Left ventricle myocardium inferior (tissue), 1 donor: ENCODE measurements at places on chromosomes 13 and 19. TPM values are rescaled to one million over a fixed set of nuclear protein-coding genes. Genes with fewer than 3 reads are reported as not detected.

Gene CCL25
- not detected for total RNA-seq

DNA sequence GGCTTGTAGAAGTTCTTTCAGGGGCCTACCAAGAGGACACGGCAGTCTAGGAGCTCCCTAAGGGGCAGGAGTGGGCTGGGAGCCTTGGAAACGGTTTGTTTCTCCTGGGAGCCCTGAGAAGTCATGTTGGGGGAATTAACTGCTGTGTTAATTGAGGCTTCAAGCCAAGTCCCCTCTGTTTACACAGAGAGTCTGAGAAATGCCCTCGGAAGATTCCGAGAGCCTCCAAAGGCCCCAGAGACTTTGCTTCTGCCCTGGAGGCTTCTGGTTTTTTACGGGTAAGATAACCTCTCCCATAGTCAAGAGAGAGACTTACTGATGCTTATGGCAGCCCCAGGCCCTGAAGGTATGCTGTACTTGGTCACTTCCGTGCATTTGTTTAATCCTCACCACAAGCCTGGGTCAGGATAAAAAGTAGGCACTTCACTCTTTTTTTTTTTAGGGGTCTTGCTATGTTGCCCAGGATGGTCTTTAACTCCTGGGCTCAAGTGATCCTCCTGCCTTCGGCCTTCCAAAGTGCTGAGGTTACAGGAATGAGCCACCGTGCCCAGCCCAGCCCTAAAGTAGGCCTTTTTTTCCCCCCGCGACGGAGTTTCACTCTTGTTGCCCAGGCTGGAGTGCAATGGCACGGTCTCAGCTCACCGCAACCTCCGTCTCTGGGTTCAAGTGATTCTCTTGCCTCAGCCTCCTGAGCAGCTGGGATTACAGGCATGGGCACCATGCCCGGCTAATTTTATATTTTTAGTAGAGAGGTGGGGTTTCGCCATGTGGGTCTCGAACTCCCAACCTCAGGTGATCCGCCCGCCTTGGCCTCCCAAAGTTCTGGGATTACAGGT, 15.2 kb downstream of the IER2 start:
- no peaks in the 10 kb centered on the region for H3K36me3 ChIP-seq
- no peak for DNase-seq
- H3K4me3 ChIP-seq = peak overlapping the region; percentile 59
- H3K27ac ChIP-seq = peak overlapping the region; percentile 91
- H3K27me3 ChIP-seq = no peaks in the 10 kb centered on the region
- H3K4me1 ChIP-seq = peaks cover 79% of the 10 kb centered on the region

Gene LGALS7B
- total RNA-seq = not detected

GRCh38 chr19:29525901-29526729, at the start of gene VSTM2B:
TSS of gene VSTM2B (plus strand) at chr19:29525994. CDS start at chr19:29526584, 590 bp downstream.
- H3K27me3 ChIP-seq = peaks cover 100% of the 10 kb centered on the region
- no peak for DNase-seq
- H3K4me3 ChIP-seq = peak within 1 kb of the TSS; percentile 52
- peaks cover 57% of the 10 kb centered on the region for H3K4me1 ChIP-seq
- no peaks in the 10 kb centered on the region for H3K36me3 ChIP-seq

- H3K4me1 ChIP-seq = no peaks in the 10 kb centered on the region
- peaks cover 4% of the 10 kb centered on the region for H3K27me3 ChIP-seq
- DNase-seq = no peak
- H3K4me3 ChIP-seq = no peak overlapping the region
- no peaks in the 10 kb centered on the region for H3K36me3 ChIP-seq
Measured at GRCh38 chr13:109945206-109945960, 159.0 kb upstream of the IRS2 start.

Gene ZNF285
- 5.4 TPM for total RNA-seq

GRCh38 chr13:85243831-85244230, 555.4 kb downstream of the SLITRK6 start:
- H3K4me3 ChIP-seq = no peak overlapping the region
- no peak overlapping the region for H3K27ac ChIP-seq
- no peaks in the 10 kb centered on the region for H3K4me1 ChIP-seq

DNA sequence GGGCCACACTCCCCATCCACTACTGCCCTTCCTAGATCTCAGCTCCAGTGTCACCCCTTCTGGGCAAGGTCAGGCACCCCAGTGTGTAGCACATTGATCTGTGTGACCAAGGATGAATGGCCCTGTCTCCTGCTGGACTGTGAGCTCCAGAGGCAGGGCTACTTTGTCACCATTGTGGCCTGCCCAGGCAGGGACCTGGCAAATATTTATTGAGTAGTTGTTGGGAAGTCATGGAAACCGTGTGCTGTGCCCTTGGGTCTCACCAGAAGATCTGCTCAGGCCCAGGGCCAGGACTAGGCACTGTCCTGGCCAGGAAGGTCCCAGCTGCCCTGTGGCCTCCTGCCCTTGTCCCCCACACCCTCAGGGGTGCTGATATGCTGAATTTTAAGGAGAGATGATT, 10.5 kb downstream of the NACC1 start:
- no peaks in the 10 kb centered on the region for H3K27me3 ChIP-seq
- H3K4me3 ChIP-seq = no peak overlapping the region
- DNase-seq = no peak
- H3K36me3 ChIP-seq = no peaks in the 10 kb centered on the region

DNA sequence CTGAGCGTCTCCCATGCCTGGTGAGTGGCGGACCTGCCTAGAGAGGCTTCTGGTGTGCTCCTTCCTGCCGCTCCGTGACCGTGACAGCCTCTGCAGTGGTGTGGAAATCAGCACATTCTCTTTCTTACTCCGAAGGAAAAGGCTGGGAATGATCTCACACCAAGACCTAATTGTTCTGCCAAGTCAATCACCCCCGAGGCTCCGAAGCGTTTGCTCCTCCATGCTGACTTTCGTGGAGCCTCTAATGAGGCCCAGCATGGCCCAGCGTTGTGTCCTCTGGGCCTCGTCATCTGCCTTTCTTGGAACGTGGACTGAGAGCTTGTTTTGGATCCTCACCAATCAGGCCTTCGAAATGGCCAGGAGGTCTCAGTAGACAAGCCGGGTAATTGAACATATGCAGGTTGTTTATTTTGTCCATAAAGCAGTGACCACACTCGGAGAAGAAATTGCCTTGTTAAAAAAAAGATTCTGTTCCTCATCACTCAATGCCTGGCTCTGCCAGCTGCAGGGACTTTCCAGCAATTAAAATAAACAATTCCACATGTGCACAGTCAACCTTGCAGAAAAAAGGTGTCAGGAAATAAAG, 107.1 kb downstream of the UBL3 start:
- peak; percentile 45 for DNase-seq
- H3K27me3 ChIP-seq = no peaks in the 10 kb centered on the region
- H3K4me1 ChIP-seq = no peaks in the 10 kb centered on the region
- peak overlapping the region; percentile 12 for H3K27ac ChIP-seq
- no peak overlapping the region for H3K4me3 ChIP-seq

DNA sequence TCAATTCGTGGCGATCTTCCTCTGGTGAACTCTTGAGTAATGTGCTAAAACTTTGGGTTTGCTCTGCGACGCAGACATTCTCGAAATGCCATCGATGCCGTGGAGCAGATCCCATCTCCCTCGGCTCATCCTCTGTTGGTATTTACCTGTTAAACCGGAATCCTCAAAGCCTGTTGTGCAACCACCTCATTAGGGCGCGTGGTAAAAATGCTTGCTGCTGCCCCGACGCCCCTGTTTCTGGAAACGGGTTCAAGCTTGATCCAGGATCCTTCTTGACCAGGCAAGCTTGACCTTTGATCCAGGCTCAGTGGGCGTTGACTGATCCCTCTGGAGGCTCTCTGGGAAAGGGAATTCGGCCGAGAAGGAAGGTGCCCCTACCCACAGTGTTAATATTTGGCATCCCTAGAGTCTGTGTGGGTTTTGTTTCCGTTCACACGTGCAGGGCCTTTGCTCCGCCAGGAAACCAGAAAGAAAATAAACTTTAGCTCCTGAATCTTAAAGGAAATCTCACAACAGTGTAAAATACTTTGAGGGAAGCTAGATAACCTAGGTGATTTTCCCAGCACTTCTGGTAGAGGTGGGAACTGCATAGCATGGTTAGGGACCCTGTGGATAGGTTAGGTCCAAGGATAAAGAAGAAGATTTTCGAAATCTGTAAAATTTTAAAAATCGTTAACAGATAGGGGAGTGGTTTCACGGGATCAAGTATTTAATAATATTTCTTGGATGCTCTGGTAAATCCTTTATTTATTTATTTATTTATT, 1.1 kb downstream of the LSM14A start:
- H3K27ac ChIP-seq = peak overlapping the region; percentile 99
- no peaks in the 10 kb centered on the region for H3K27me3 ChIP-seq
- peaks cover 70% of the 10 kb centered on the region for H3K4me1 ChIP-seq
- no peak for DNase-seq

DNA sequence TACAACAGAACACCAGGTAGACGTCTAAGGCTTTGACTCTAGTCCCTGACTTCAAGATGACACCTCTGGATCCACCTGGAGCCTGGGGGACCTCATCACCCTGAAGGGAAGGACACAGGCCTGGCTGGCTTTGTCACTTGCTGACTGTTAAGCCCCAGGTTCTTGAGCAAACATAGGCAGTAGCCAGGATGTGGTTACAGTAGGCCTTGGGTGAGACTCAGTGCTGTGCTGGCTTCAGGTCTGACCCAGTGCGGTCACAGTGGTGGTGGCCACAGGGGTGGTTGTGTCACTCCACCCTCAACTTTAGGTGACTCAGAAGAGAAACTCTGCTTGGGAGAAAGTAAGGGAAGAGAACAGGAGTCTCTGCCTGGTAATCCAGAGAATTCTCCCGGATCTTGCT, 497.8 kb downstream of the UQCRFS1 start:
- DNase-seq = no peak
- no peaks in the 10 kb centered on the region for H3K36me3 ChIP-seq
- no peak overlapping the region for H3K4me3 ChIP-seq
- no peaks in the 10 kb centered on the region for H3K4me1 ChIP-seq

Gene ZNF492
- total RNA-seq = 0.08 TPM

Gene KLK7
- total RNA-seq = not detected

Gene SBK3
- total RNA-seq = 21.1 TPM

GRCh38 chr19:14368011-14368513, 13.2 kb upstream of the ADGRE5 start:
- no peaks in the 10 kb centered on the region for H3K36me3 ChIP-seq
- H3K4me3 ChIP-seq = no peak overlapping the region
- DNase-seq = no peak

DNA sequence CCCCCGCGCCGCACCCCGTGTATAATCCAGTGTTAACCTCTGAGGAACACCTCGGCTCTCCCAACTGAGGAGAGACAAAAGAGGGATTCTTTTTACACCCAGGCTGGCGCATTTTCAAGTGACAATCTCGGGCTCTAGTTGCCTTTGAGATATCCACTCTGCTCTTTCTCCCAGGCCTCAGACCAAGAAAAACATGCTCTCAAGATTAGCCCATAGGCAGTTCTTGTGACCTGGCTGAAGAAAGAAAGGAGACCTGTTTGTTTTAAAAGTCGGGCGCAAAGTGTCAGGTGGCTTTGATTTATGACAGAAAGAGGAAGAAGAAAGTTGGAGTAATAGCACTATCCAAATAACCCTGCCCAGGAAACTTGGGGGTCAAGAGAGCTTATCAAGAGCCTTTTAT, 27.3 kb downstream of the SHISA2 start:
- peaks cover 41% of the 10 kb centered on the region for H3K4me1 ChIP-seq
- peaks cover 19% of the 10 kb centered on the region for H3K27me3 ChIP-seq
- H3K27ac ChIP-seq = peak overlapping the region; percentile 17
- no peak overlapping the region for H3K4me3 ChIP-seq
- H3K36me3 ChIP-seq = no peaks in the 10 kb centered on the region

GRCh38 chr13:74015137-74015536, 119.1 kb downstream of the KLF12 start:
- no peak overlapping the region for H3K27ac ChIP-seq
- no peaks in the 10 kb centered on the region for H3K36me3 ChIP-seq
- peaks cover 36% of the 10 kb centered on the region for H3K4me1 ChIP-seq
- no peak overlapping the region for H3K4me3 ChIP-seq
- no peaks in the 10 kb centered on the region for H3K27me3 ChIP-seq

Gene FCHO1
- total RNA-seq = 0.71 TPM

Gene UTP14C
- total RNA-seq = 11.6 TPM

- no peak overlapping the region for H3K4me3 ChIP-seq
- H3K4me1 ChIP-seq = no peaks in the 10 kb centered on the region
- H3K27ac ChIP-seq = no peak overlapping the region
- H3K36me3 ChIP-seq = no peaks in the 10 kb centered on the region
- no peaks in the 10 kb centered on the region for H3K27me3 ChIP-seq
- no peak for DNase-seq
Measured at GRCh38 chr13:51576754-51577153, 7.5 kb upstream of the WDFY2 start.

GRCh38 chr19:16244091-16244490, 46.4 kb downstream of the AP1M1 start:
- H3K4me3 ChIP-seq = no peak overlapping the region
- no peak overlapping the region for H3K27ac ChIP-seq
- DNase-seq = no peak

Gene RFPL4A
- not detected for total RNA-seq

Gene SERPINE3
- total RNA-seq = not detected

DNA sequence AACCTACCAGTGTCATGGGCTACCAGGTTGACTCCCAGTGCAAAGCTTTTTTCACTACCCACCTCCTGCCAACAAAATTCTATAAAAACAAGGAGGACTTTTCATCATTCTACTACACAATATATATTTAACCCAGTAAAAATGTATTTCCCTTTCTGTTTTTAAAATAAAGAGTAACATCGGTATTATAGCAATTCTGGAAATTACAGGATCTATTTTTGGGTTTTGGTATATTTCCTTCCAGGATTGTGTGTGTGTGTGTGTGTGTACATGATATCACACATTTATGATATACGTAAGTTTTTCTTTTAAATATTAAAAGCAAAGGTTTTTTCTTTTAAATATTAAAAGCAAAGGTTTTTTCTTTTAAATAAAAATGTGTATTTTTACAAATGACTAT, 6.0 kb upstream of the UBL3 start:
- no peaks in the 10 kb centered on the region for H3K27me3 ChIP-seq
- no peak overlapping the region for H3K27ac ChIP-seq
- no peaks in the 10 kb centered on the region for H3K36me3 ChIP-seq
- DNase-seq = no peak

- DNase-seq = peak; percentile 56
- peaks cover 40% of the 10 kb centered on the region for H3K4me1 ChIP-seq
- H3K36me3 ChIP-seq = peaks cover 28% of the 10 kb centered on the region
- H3K27me3 ChIP-seq = no peaks in the 10 kb centered on the region
Measured at GRCh38 chr13:30463787-30464495, 1.8 kb downstream of the HMGB1 start.

- peak; percentile 1 for DNase-seq
- no peaks in the 10 kb centered on the region for H3K27me3 ChIP-seq
- no peak overlapping the region for H3K4me3 ChIP-seq
Measured at GRCh38 chr13:113598481-113598880, 13.9 kb downstream of the TFDP1 start.

Gene ZNF766
- 9.2 TPM for total RNA-seq

Gene COMP
- total RNA-seq = 1.2 TPM

Gene IRGC
- not detected for total RNA-seq

Gene MICOS13
- 155 TPM for total RNA-seq

DNA sequence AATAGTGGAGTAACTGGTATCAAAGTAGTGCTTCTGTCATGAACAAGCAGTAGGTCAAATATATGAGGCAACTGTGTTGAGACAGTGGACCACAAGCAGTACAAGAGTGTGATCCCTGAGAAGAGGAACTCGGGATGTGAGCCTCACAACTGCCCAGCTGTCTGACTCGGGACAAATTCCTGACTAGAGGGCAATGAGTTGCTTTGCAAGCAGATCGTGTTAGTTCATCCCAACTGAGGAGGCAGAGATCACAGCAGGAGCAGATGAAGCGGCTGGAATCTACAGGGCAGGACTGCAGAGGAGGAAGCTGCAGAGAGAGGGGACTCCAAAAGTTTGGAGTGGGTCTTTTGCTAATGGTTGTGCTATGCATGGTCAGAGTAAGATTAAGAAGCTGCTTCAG, 741.1 kb downstream of the DIAPH3 start:
- H3K27me3 ChIP-seq = no peaks in the 10 kb centered on the region
- H3K36me3 ChIP-seq = no peaks in the 10 kb centered on the region
- no peak overlapping the region for H3K4me3 ChIP-seq
- peaks cover 21% of the 10 kb centered on the region for H3K4me1 ChIP-seq
- H3K27ac ChIP-seq = no peak overlapping the region
